ENCODE measurements at places on chromosomes 1 and 21.
A peak's percentile ranks its signal among the peaks of the same experiment; 100 is the strongest.

GRCh38 chr1:183716286-183716685 lies 63.2 kb upstream of the APOBEC4 start:
- no peak for DNase-seq

GRCh38 chr1:18469514-18469913 lies 11.2 kb upstream of the KLHDC7A start:
- DNase-seq: no peak

GRCh38 chr1:41241354-41241748 lies 755 bp downstream of the SCMH1 start:
- DNase-seq: peak; percentile 54

DNA sequence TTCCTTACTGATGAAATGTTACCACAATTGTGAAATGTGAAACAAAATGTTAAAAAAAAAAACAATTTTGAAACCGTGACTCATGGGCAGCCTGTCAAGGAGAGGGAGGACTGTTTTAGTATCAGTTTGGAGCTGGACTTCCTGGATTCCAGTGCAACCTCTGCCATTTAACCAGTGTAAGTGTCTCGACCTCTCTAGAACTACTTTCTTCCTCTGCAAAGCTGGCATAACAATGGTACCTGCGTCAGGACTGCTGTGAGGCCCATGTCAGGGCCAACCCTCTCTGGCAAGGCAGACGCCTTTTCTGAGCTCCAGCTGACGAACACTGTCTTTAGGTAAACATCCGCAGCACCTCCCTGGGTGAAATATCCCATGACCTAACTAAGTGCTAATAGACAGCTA lies 20.9 kb downstream of the URB1 start:
- DNase-seq: no peak

GRCh38 chr1:223712194-223712849 lies at the start of gene CAPN2:
CAPN2 (plus strand) TSS chr1:223712539; CDS start chr1:223712641, 102 bp downstream.
- peak; percentile 78 for DNase-seq

- no peak for DNase-seq
Measured at GRCh38 chr1:8273036-8273435, 44.9 kb upstream of the SLC45A1 start.

DNA sequence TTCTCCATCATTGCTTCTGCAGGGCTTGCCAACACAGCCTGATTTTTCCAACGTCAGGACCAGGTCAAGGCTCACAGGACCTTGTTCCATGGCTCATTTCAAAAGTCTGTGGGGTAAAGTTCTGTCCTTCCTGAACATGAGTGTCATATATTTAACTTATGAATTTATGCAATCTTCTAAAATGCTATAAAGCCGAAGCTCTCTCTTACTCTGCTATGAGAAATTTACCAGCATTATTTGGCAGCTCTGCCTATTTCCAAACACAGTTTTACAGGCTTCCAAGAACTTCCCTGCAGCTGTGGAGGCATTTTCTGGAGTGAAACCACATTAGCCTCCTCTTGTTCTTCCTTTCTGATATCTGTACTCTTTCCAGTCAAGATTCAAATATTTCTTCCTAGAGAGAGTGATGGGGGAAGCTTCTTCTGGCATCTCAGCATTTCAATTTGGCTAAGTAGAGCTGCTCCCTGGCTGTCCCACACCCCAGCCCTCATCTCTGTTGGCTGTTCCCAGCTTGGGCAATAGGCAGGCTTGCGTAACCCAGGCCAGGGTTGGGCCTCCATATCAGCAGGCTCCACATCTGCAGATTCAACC lies 15.6 kb upstream of the HMGCS2 start:
- no peak for DNase-seq

DNA sequence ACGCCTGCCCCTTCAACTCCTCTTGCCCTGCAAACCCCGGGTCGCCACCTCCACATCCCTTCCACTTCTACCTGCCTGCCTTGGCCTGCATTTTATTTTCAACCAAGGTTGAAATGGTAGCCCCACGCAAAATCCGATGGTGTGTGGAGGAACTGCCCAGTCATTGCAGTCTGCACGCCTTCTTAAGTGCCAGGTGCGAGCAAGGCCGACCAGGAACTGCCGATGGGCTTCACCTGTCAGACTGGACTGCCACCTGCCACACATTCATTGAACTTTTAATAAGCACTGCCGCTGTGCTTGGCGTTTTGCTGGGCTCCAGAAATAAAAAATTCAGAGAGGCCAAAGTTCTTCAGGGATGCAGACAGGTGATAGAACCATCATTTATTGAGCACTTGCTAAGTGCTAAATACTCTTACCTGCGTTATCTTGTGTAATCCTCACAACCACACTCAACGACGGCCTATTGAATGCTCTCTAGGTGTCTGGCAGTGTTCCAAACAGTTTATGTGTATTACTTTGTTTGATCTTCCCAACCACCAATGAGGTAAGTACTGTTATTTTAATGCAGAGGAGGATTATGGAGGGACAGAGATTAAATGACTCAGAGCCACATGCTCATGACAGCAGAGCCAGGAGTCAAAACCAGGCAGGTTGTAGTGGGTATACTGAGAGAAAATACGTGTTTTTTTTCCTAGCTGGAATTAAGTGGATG lies 36.2 kb downstream of the CACHD1 start:
- DNase-seq: peak; percentile 64

DNA sequence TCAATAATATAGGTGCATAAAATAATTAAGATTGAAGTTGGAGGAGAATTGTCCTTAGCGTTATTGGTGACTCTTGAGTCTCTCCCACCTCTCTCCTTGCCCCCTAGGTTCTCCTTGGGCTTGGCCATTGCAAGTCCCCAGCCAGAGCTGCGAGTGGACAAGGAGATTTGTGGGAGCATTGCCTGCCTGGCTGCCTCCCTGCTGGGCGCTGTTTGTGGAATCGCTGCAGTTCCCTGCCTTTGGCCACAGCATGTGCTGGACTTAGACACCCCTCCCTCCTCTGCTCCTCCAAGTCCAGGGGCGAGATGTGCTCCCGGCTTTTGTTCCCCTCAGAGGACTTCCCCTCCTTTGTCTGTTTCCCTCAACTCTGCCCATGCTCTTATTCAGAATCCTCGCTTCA lies 21.9 kb upstream of the HUNK start:
- no peak for DNase-seq

GRCh38 chr1:50605186-50605875 lies 182.1 kb upstream of the DMRTA2 start:
- no peak for DNase-seq

- DNase-seq: no peak
Measured at GRCh38 chr1:207129053-207129452, 25.0 kb downstream of the C4BPA start.

DNA sequence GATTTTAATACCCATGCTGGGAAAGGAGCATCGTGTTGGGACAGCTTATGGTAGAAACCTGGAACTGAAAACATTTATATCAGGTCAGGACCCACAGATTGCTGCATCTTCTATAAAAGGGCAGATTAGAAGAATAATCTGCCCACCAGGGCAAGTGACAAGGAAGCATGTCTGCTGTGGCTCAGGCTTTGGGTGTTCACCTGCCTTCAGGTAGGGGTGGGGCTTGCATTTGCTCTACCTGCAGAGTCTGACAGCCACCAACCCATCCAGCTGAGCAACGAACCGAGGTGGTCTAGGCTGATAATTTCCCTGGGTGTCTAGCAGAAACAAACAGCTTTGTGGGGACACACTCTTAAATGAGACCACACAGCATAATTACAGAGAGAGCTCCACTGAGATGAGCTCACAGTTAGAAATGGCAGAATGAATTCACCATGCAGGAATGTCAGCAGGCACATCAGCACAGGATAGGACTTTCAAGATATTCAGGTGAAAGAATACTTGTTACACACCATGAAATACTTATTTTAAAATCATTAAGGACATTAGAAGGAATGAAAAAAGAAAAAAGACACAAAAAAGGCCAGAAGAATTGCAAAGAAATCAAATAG lies 36.1 kb upstream of the B3GALT5 start:
- DNase-seq: no peak

- peak; percentile 91 for DNase-seq
Measured at GRCh38 chr1:45913183-45913683, 109.8 kb downstream of the MAST2 start.

- no peak for DNase-seq
Measured at GRCh38 chr1:191668525-191668924, 489.7 kb upstream of the RGS18 start.

GRCh38 chr1:54397980-54398379 lies 8.2 kb downstream of the SSBP3 start:
- DNase-seq: no peak

GRCh38 chr1:44594353-44594752 lies 79.9 kb downstream of the TMEM53 start:
- no peak for DNase-seq

- no peak for DNase-seq
Measured at GRCh38 chr1:91712393-91712792, 173.6 kb downstream of the TGFBR3 start.

DNA sequence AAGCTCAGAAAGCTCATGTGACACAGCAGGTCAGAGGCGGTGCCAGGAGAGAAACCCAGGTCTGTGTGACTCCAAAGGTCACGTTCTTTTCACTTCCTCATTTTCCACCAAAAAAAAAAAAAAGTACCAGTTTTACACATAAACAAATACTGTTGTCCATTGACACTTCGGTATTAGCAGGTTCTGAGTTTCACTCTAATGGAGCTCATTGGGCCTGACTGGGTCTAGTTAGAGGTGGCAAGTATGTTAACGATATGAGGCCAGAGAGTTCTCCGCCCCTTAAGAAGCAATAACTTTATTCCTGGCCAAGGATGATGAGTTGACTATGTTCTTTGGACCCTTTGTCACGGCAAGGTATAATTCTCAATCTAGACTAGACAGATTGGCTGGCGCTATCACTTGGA lies 30.0 kb upstream of the SDE2 start:
- no peak for DNase-seq

GRCh38 chr1:234091065-234091401 lies 186.6 kb downstream of the SLC35F3 start:
- no peak for DNase-seq

GRCh38 chr1:88608139-88608943 lies 75.7 kb upstream of the PKN2 start:
- no peak for DNase-seq

- no peak for DNase-seq
Measured at GRCh38 chr21:16644685-16645084, 868.2 kb upstream of the CXADR start.

DNA sequence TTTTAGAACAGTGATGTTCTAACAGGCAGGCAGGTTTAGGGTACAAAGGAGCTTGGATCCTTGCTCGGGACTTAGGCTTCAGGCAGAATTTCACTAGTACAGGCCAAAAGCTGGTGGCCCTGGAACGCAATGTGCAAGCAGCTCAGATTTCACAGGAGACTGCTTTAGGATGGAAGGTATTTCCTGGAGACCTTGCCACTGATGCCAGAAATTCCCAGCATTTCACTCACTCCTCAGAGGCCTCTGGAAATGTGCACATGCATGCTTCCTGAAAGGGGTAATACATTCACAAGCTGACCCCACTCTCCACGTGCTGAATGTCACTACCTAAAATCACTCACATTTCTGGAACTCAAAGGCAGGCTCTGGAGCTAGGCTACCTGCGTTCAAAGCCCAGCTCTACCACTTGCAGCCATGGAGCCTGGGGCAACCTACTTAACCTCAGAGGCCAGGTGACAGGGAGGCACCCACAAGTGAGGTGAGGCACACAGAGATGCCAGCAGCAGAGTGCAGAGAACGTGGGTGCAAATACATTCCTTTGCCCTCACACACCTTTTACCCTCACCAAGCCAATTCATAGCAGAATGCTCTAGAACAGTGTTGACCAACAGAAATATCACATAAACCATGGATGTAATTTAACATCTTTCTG lies 56.5 kb downstream of the CDC7 start:
- DNase-seq: no peak

DNA sequence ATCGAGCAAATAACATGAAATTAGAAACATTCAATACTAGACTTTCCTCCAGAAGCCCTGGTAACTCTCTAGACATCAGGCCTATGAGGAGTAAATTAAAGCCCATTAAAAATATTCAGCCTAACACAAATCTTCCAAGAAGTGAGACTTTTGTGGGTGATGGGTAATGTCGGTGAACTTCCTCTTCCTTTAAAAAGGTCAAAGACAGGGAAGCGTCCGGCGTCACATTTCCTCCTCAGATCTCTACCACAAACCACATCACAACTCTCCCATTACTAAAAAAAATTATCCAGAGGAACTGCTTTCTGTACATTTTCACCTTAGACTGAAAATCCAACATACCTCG lies 1.4 kb downstream of the EIF4G3 start:
- no peak for DNase-seq

GRCh38 chr1:168521401-168522000 lies 22.3 kb downstream of the XCL2 start:
- DNase-seq: no peak

DNA sequence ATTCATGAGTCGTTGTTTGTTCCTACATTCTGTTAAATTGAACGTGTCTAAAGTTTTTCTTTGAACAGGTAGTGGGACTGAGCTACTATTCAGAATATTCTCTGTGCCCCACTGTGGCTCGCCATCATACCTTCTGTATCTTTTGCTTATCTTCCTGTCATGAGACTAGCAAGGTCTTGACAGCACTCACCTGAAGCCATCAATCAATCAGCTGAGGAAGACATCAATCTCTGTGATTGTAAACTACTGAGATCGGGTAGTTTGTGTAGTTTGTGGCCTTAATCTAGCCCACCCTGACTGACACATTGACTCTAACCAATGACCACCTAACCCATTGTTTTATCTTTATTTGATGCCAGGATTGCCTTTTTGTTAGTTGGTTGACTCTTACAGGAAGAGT lies 17.7 kb upstream of the RUNX1 start:
- DNase-seq: no peak

GRCh38 chr1:156134716-156135435 lies 18.5 kb upstream of the SEMA4A start:
- no peak for DNase-seq

DNA sequence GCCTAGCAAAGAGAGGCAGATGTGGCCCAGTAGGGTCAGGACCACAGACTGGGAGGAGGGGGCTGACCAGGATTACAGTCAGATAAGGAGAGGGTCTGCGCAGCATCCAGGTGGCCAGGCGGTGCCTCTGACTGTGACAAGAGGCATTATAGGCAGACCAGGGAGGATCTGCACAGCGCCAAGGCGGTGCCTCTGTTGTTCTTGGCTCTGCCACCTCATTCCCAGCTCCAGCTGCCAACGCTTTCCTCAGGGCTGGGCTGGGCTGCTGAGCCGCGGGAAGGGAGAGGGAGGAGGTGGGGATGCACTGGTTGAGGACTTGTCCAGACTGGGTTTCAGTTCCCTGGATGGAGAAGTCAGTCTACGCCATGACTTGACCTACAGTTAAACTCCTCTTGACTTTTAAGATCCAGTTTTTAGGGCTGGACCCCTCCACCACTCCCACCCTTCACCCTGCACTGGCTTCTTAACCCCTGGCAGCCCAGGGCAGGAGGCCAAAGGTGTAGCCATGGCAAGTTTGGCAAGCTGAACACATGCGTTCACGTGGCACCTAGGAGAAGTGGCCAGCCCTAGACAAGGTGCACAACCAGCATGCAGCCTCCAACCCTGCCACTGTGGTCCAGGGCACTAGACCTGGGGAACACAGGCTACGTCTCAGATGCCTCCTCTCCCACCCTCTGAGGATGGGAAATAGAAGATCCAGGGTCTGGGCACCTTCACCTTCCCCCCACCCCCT lies 4.5 kb upstream of the CRABP2 start:
- peak; percentile 57 for DNase-seq

Measured in ELF-1 (cell line).